ENCODE measurements at places on chromosomes 4 and X. TPM values are rescaled to one million over a fixed set of nuclear protein-coding genes. Genes with fewer than 3 reads are reported as not detected.

Gene CFAP47
- polyA plus RNA-seq: 0.76 TPM

Gene ZMAT1
- 27.5 TPM for polyA plus RNA-seq

Gene NAP1L2
- 3.4 TPM for polyA plus RNA-seq

Gene PAK3
- 21.1 TPM for polyA plus RNA-seq

Gene KCNE5
- 4.8 TPM for polyA plus RNA-seq

GRCh38 chr4:179268791-179269190, 1826.6 kb upstream of the AGA start:
- DNase-seq: no peak

DNA sequence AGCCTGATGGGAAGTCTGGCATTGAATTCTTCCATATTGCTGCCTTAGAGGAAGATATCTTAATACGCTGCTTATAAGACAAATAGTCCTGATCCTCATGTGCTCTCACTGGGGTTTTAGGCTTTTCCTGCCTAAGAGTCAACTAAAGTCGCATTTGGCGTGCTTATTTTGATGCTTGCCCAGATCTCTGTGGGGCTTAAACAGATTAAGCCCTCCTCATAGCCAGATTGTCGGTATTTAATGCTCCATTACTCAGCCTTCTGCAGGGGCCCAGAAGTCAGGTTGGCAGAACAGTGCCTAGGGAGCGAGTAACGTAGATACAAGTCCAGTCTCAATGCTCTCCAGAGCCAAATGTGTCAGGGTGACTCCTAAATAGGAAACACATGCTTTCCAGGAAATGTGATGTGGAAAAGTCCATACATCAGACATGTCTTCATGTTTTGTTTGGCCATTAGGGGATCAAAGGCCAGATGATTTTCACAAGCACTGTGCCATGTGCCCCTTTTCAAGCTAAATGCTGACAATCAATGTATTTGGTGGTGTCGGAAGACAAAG, 262.8 kb downstream of the PRDM5 start:
- DNase-seq: no peak

GRCh38 chr4:139532947-139533346, 23.1 kb downstream of the SETD7 start:
- no peak for DNase-seq

- no peak for DNase-seq
Measured at GRCh38 chrX:46686003-46686645, 72.8 kb downstream of the SLC9A7 start.

DNA sequence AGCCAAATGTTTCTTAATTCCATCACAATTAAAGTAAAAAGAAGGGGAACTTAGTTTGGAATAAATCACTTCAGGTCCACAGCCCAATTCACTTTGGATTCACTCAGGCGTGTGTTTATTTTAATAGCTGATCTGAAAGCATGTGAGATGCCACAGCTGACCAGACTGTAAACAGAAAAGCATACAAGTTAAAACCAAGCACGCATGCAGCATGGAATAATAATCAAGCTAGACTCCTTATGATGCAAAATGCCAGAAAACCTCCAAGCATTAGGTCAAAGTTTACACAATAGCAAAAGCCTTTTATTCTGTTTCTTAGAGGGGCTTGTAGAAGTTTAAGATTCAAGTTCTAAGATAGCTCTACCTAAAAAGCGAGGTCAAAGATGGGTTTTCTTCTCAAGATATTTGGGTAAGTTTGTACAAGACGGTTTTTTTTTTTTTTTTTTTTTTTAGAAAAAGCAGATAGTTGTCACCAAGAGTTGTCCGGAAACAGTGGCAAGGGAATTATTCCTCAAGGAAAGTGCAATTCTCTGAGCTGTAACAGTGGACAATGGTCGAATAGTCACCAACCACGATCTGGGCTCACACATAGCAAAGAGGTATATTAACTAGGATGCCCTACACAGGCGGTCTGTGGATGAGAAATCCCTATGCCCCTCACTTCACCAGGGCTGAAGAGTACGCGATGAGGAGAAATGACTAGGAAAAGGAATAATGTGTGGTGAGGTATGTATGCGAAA, 763 bp upstream of the PRRG1 start:
- DNase-seq: no peak
